ENCODE measurements at places on chromosomes 16 and 17. TPM values are rescaled to one million over a fixed set of nuclear protein-coding genes. Genes with fewer than 3 reads are reported as not detected.
A peak's percentile ranks its signal among the peaks of the same experiment; 100 is the strongest.

DNA sequence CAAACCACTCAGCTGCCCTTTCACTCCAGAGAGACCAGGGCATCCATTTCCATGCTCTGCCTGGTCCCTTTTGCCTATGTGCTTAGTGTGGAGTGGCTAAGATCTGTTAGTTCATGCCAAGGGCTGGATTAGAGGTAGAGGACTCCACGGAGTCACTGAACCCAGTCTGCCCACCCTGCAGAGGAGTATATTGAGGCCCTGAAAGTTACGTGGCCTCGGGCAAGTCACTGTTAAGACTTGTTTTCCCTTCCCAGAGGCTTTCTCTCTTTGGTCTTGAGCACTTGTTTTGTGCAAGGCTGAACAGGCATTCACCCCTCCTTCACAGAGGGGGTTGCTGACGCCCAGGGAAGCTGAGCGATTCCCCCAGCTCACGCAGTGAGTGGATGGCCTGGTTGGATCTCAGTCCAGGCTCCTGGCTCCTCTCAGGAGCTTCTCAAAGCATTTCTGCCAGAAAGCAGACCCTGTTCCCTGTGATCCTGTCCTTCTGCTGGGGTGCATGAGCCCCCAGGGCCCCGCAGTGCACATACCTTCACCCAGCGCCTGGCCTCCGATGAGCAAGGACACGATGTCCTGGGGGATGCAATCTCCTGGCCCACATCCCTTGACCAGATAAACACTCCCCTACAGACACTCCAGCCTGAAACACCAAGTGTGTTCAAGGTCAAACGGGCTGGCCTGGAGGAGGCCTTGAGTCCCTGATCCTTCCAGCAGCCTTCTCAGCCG, 153.4 kb upstream of the GSE1 start:
- no peaks in the 10 kb centered on the region for H3K36me3 ChIP-seq
- no peak overlapping the region for H3K27ac ChIP-seq
- no peak overlapping the region for H3K4me3 ChIP-seq
- peaks cover 23% of the 10 kb centered on the region for H3K27me3 ChIP-seq
- no peak for DNase-seq

- H3K36me3 ChIP-seq: peaks cover 24% of the 10 kb centered on the region
- peak overlapping the region; percentile 88 for H3K4me3 ChIP-seq
- no peaks in the 10 kb centered on the region for H3K27me3 ChIP-seq
- no peak for DNase-seq
Measured at GRCh38 chr17:31320791-31321190, 631 bp downstream of the EVI2A start.

Gene PRCD
- not detected for total RNA-seq

GRCh38 chr17:30232824-30233427, 2.6 kb downstream of the SLC6A4 start:
- H3K27me3 ChIP-seq: peaks cover 65% of the 10 kb centered on the region
- no peak overlapping the region for H3K27ac ChIP-seq
- H3K36me3 ChIP-seq: no peaks in the 10 kb centered on the region
- peaks cover 11% of the 10 kb centered on the region for H3K4me1 ChIP-seq
- H3K4me3 ChIP-seq: no peak overlapping the region

DNA sequence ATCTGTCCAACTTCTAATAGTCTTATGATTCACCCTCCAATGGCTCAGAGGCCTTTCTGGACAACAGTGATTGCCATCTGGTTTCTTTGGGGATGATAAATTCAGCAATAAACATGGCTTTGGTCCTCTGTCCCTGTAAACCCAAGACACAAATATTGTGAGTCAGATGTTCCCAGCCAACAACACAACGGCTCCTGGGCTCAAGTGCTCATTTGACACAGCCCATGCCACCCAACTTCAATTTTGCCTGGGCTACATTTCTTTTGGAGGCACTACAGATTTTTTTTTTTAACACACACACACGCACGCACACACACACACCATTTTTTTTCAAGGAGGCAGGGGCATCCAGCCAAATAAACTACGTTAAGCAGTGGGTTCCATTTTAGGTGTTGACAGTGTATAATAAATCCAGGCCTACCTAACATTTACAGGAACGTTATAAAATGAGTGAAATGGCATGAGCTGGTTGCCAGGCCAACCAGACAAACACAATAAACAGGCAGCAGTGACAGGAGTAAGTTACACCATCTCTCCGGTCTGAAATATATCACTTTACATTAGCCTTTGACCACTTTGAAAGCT, 939.9 kb upstream of the SOX9 start:
- H3K4me3 ChIP-seq: no peak overlapping the region
- no peak overlapping the region for H3K27ac ChIP-seq
- DNase-seq: no peak
